ENCODE measurements at places on chromosomes 12 and 14.
A peak's percentile ranks its signal among the peaks of the same experiment; 100 is the strongest.

- no peak for DNase-seq
Measured at GRCh38 chr14:24845851-24846250, 204.1 kb downstream of the STXBP6 start.

GRCh38 chr14:86852530-86852929 is 1140.5 kb downstream of the GALC start:
- no peak for DNase-seq

- DNase-seq = no peak
Measured at GRCh38 chr12:70177631-70178030, 65.6 kb upstream of the CNOT2 start.

- peak; percentile 34 for DNase-seq
Measured at GRCh38 chr14:72565917-72566316, 328.0 kb downstream of the DPF3 start.

GRCh38 chr12:24555730-24556129 is 393.2 kb downstream of the BCAT1 start:
- DNase-seq = no peak

DNA sequence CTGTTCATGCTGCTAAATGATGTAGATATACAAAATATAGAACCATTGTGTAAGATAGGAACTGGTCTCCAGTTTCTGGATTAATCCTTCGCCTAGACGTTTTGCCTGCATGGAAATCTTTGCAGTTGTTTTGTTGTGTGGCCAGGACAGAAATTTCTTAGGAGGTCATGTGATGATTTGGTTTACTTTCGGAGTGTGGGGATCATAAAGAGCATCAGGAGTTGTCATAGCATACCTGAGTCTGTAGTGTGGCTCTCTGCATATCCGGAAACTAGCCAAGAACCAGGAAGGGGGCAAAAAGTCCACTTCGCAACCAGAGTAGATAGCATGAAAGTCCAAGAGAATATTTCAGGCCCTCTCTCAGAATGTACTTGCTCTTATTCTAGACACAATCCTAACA is 3.1 kb downstream of the SAMD4A start:
- DNase-seq = no peak

DNA sequence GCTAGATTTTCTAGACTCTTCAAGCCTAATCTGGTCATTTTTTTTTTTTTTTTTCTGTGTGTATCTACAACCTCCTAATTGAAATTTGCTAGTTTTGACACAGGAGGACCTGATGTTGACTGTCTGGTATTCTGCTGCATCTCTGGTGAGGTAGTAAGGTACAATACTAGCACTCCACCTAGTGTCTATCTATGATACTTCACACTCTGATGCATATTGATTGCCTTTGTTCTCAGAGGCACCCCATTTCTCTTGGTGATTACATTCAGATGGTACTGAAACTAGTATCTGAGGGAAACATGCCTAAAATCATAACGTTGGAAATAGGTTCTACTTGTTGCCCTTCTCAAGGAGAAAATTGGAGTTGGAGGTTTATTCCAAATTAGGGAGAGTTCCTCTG is 930.5 kb upstream of the NOVA1 start:
- peak; percentile 69 for DNase-seq

DNA sequence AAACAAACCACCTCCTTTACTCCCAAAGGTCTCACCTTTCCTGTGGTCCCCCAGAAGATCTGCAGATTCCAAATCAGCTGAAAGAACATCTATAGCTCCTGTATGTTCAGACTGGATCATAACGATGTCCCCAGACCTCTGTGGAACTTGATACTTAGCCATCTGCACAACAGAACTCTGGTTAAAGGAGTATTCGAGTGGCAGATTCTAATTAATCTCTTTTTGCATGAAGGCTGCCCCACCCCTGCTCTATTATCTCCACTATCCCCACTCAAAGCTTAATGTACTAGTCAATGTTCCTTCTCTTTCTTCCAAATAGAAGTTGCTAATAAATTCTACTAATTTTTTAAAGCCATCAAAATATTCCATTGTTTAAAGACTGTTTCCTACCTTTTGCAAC is 22.8 kb downstream of the GSTZ1 start:
- peak; percentile 87 for DNase-seq

DNA sequence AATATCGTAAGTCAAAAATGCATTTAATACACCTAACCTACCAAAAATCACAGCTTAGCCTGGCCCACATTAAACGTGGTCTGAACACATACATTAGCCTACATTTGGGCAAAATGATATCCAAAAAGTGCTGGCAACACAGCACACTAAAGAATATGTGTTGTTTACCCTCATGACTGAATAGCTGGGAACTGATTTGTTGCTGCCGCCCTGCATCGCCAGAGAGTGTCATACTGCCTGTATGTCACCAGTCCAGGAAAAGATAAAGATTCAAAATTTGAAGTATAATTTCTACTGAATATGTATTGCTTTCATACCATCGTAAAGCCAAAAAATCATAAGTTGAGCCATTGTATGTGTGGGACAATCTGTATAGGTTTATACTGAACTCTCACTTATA is 157.8 kb downstream of the NUBPL start:
- no peak for DNase-seq

GRCh38 chr14:68365228-68365627 is 427.6 kb downstream of the ZFP36L1 start:
- no peak for DNase-seq

DNA sequence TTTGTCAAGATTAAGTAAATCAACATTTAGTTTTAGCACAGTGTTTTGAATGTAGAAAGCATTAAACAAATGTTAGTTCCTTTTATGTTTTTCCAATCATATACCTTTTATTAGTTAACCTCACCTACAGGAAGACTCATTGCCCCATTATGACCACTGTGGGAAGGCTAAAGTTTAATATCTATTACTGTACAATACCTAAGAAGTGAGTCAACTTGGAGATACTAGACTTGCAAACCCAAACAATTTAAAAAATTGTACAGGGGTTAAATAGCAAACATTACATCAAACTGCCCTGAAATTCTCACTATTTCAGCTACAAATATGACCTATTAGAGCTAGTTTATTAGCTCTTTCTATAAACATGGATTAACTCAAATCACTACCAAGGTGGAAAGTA is 8.6 kb upstream of the G2E3 start:
- DNase-seq = no peak

- DNase-seq = no peak
Measured at GRCh38 chr12:15274561-15274967, 47.7 kb upstream of the PTPRO start.

GRCh38 chr12:14460212-14460841 is 94.8 kb downstream of the ATF7IP start:
- DNase-seq = no peak

GRCh38 chr14:88255196-88255595 is 67.9 kb downstream of the KCNK10 start:
- DNase-seq = no peak

DNA sequence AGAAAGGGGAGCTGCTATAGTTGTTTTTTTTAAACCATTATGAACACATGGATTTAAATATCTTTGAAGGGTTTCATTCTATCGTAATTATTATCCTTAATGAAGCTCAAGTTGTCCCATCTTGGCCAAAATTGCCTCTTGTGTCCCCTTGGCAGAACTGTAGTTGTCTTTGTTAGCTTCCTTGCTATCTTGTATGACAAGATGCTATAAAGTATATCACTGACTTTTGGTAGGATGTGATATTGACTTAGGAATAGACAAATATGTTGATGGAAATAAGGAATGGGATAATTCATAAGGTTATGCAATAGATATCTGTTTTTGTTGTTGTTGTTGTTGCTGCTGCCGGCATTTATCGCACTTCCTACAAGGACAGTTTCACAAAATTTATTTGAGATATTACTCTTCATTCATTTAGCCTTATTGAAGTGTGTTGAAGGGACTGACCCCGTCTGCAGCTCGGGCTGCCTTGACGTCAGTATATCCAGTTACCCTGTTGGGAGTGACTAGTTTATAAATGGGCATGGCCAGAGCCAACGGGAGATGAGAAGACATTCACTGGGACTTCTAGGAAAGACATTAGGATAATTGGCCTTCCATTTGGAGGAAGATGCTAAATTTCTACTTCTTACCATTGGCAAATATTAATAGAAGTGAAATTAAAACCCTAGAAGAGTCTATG is 26.1 kb upstream of the APOLD1 start:
- DNase-seq = no peak

DNA sequence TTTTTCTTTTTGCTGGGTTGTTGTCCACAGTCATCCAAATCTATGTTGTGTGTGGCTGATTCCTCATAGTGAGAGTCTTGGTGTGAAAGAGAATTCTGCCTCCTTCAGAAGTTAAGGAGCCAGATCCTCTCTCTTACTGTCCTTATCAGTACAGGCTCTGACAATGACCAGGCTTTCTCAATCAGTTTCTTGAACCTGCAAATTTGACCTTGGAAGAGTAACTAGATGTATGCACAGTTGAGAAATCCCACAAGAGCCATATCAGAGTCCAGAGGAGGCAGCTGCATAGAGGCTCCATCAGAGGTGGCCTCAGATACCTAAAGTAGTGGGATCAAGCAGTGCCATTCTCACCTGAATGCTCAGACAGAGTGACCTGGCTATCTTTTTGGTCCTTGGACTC is 5.5 kb upstream of the GALC start:
- DNase-seq = no peak

GRCh38 chr14:97369901-97370300 is 572.7 kb downstream of the VRK1 start:
- no peak for DNase-seq

- DNase-seq = no peak
Measured at GRCh38 chr14:24972844-24973243, 77.1 kb downstream of the STXBP6 start.

GRCh38 chr12:46150735-46151134 is 118.1 kb downstream of the SLC38A1 start:
- no peak for DNase-seq

- no peak for DNase-seq
Measured at GRCh38 chr12:64160021-64160710, 61.9 kb downstream of the KICS2 start.

- no peak for DNase-seq
Measured at GRCh38 chr14:59320361-59320760, 131.9 kb downstream of the DAAM1 start.

DNA sequence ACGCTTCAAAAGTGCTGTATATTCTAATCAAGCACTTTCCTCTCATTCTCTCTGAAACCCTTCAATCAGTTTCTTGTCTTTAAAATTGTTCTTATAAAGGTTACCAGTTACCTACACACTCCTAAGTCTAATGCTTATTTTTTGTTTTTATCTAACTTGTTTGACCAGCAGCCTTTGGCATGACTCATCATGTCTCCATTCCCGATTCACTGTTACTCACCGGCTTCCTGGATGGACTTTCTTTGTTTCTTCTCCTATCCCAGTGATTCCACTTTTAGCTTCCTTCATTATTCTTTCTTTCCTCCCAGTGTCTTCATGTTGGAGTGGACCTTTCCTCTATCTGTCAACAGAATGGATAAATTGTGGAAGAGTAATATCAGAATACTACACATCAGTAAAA is 368.6 kb upstream of the CCDC196 start:
- no peak for DNase-seq
